Left kidney (tissue), 8 donors: ENCODE measurements at places on chromosomes 13 and 19. TPM values are rescaled to one million over a fixed set of nuclear protein-coding genes. Genes with fewer than 3 reads are reported as not detected.
A peak's percentile ranks its signal among the peaks of the same experiment; 100 is the strongest.

DNA sequence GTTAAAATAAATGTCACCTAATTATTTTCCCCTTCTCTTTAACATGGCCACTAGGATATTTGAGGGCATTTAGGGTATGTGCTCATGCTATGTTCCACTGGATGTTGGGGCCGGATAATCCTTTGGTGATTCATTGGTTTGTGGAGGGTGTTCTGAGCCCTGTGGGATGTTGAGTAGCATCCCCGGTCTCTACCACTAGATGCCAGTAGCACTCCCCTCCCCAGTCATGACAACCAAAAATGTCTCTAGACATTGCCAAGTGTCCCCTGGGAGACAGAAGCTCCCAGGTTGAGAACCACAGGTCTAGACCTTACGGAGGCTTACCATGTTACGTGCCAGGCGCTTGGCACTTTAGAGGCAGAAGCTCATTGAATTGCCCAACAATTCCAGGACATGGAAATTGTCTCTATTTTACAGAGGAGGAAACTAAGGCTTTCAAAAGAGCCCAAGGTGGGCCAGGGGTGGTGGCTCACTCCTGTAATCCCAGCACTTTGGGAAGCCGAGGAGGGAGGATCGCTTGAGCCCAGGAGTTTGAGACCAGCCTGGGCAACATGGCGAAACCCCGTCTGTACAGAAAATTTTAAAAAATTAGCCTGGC lies 14.1 kb downstream of the SHANK1 start:
- DNase-seq: no peak

Gene CAMSAP3
- polyA plus RNA-seq: 18.9 TPM

DNA sequence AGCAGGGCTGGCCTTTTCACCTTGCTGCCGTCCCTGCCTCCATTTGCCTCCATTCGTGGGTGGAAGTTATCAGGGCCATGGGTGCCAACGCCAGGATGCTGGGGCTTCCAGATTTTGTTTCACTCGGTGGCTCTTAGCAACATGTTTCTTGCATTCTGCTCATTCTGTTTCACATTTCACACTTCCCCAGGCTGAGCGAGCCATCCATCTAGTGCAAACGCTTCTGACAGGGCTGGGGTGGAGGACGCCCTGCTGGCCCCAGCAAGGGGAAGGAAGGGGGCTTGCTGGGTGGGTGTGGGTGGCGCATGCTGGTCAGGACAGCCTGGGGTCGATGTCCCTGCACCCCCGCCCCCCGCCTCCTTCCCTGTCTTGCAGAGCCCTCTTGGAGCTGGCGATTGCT lies 165.2 kb downstream of the URI1 start:
- no peak for DNase-seq

GRCh38 chr19:10420444-10421239 lies at the start of gene PDE4A:
PDE4A (plus strand) TSS chr19:10420538; CDS start chr19:10420765, 227 bp downstream.
- DNase-seq: no peak

DNA sequence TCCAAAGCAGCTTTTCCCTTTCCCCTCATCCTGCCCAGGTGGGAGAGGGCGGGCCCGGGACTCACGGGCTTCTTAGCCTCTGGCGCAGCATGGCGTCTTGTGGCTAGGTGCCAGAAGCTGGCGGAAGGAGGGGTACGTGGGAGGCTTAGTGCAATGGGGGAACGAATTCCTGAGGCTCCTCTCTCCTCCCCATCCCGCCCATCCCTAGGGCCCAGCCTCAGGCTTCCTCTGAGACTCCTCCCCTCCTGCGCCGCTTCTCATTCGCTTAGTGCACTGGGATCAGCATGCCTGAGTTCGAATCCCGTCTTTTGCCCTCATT lies 297.8 kb downstream of the ZNF536 start:
- DNase-seq: no peak

GRCh38 chr19:51772977-51773376 lies 12.0 kb downstream of the FPR2 start:
- DNase-seq: no peak

Gene PRODH2
- polyA plus RNA-seq: 39.3 TPM

Gene SMIM24
- polyA plus RNA-seq: 446 TPM

DNA sequence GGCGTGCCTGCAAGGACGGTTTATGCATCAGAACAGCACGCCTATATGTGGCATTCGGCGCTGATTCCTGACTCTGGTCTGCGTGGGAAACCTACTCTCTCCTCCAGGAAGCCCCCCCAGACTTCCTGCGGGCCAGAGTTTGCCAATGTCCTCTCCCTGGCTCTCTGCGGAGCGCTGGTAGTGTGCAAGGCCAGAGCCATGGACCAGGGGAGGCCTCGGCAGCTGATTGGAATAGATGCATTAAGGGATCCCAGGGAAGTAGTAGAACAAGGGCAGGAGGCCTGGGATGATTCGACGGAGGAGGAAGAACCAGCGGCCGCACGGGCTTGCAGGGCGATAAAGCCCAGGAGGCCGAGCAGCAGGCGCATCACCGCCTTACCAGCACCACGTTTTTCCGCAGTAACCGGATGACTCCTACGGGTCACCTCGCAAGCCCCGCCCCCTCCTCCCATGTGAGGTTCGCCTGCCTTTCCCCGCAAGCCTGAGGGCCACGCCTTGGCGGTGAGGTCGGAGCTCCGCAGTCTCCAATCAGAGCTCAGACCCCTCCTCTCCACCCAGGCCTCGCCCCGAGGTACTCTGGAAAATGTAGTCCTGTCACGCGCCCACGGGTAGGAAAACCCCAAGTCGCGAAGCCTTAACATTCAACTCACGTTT lies 5.0 kb downstream of the CLEC11A start:
- DNase-seq: peak; percentile 84

DNA sequence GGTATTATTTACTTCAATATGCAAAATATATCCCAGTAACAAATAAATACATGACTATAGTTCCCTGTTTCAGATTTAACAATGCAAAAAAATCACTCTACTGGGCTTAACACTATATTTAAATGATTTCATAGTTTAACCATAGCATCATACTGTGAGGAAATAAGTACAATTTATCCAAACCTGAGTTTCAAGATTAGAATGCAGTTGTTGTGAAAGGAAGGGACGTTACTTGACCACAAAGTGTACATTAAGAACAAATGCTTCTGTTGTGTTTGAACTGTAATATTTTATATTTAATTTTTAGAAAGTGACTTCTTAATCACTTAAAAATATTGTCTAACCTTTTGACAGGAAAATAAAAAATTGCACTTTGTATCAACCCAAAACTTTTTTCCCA lies 1747.9 kb upstream of the SPRY2 start:
- DNase-seq: no peak

Gene PCDH20
- polyA plus RNA-seq: 6.4 TPM

DNA sequence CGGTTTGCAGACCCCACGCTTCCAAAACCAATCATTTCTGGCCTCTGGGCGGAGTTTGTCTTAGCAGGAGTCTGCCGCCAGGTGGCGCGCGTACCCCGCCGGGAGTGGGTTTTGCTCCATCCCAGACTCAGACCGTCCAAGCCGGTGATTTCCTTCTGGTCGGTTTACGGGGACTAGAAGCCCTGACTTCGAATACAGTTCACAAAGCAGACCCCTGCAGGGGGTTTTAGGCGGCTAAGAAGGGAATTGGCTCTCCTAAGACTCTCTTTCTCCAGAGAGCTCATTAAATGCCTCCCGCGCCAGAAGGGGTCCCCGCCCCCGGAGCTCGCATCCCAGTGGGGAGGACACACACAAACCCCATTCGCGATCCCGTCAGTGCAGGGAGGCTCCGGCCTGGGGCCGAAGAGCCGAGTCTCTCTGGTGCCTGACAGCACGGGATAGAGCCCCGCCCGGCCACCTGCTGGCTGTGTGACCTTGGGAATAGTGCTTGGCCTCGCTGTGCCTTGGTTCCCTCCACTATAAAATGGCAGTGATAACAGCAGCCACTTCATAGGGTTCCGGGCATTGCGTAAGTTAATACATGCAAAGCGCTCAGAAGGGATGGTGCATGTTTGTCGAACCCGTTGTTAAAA lies 8.6 kb upstream of the NUP62 start:
- DNase-seq: peak; percentile 76

GRCh38 chr13:78700121-78700910 lies 41.4 kb upstream of the OBI1 start:
- peak; percentile 19 for DNase-seq

- no peak for DNase-seq
Measured at GRCh38 chr19:16258440-16258903, 60.8 kb downstream of the AP1M1 start.

DNA sequence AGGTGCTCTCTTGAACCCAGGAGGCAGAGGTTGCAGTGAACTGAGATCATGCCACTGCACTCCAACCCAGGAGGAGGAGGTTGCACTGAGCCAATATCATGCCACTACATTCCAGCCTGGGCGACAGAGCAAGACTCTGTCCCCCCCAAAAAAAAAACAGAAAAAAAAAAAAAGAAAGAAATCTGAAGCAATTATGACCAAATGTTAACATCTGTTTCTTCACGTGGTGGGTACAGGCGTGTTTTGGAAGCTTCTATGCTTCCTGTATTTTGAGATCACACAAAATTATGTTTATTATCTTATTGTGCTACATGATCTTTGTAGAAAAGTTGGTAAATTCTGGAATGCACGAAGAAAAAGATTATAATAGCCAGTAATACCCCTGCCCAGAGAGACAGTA lies 2.7 kb upstream of the ACP5 start:
- no peak for DNase-seq

Gene SIGLEC12
- polyA plus RNA-seq: 0.10 TPM

GRCh38 chr19:48403606-48404005 lies 10.1 kb downstream of the GRIN2D start:
- no peak for DNase-seq
